ENCODE measurements at places on chromosomes 16 and 17.

DNA sequence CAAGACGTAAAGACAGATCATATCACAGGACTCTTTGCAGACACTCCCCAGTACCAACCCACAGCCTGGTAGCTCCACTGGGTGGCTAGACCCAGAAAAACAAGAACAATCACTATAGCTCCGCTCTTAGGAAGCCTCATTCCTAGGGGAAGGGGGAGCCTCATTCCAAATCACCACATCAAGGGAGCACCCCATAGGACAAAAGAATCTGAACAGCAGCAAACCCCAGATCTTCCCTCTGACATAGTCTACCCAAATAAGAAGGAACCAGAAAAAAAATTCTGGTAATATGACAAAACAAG is 237.8 kb downstream of the CEP112 start:
- DNase-seq: no peak

DNA sequence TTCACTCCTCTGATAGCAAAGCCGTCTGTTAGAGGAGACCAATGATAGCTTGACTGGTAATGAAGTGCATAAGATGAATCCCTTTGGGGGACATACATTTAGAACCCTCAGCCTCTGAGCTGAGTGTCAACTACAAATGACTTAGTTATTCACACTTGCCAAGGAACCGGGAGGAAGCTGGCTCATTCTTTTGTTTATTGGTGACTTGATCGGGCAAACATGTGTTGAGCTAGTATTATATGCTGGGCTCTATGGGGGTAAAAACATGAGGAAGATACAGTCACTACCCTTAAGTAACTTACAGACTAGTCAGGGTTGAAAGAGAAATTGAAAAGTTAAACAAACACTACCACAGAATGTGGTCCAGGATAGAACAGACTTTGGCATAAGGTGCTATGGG is 3.0 kb downstream of the CCL16 start:
- DNase-seq: no peak

- DNase-seq: no peak
Observed at GRCh38 chr16:84082835-84083569, 33.7 kb downstream of the MBTPS1 start.

- DNase-seq: no peak
Observed at GRCh38 chr17:51888816-51889215, 269.7 kb downstream of the CA10 start.

DNA sequence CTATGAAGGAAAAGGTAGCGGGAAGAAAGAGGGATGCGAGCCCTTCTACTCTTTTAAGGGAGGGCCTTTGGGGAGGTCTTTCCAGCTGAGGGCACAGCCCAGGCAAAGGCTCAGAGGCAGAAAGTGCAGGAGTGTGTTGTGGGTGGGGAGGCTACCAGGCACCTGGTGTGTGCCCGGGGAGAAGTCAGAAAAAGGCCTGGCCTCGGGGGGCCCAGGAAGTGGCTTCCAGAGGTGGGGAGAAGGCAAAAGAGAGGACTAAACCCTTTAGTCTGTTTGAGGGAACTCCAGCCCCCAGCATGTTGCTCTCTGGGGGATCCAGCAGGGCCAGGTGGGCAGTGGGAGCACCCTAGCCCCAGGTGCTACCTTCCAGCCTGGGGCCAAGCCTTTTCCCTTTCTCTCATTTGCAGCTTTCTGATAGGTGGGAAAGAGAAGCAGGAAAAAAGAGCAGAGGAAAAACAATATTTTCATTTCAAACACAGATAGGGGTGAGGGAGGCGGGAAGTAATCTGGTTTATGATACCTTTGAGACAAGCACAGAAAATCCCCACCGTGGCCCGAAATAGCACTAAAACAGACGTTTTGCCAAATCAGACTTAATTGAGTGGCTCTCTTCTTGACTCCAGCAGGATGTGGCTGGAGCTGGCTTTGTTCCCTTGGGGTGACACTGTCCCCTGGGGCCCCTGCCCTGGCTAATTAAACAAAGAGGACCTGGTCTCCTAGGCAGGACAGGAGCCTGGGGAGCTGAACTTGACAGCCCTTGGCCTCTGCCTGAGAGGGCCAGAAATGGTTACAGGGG is 10.4 kb downstream of the RAI1 start:
- no peak for DNase-seq

- DNase-seq: no peak
Observed at GRCh38 chr16:27977966-27978365, 85.5 kb downstream of the GSG1L start.

GRCh38 chr16:9500872-9501271 is 409.4 kb downstream of the HAPSTR1 start:
- DNase-seq: no peak

DNA sequence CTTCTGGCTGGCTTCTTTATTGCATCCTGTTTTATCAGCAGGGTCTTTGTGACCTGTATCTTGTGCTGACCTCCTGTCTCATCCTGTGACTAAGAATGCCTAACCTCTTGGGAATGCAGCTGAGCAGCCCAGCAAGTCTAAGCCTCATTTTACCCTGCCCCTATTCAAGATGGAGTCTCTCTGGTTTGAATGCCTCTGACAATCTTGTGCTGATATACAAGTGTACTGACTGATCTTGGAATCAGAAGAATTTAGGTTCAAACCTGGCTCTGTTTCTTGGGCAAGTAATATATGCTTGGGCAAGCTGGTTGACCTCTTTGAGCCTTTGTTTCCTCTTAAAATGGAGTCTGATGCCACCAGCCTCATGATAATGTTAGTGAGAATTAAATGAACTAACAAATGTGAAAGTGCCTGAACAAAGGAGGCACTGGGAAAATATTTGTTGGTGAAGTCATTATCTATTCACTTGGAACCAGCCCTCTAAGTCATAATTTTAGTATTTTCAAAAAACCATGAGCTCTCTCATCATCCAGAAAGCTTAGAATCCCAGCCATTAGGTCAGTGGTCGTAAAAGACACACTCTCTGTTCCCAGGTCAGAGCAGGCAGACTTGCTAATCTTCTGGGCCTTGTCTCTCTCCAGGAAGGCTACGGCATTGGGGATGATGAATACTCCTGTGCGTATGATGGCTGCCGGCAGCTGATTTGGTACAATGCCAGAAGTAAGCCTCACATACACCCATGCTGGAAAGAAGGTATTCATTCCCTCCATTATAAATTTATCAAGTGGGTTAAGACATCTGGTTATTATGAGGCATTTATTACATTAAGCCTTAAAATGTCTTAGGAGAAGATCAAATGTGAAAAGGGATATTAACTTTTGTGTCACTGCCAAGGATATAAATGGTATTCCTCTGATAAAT is 18.1 kb upstream of the ARL2BP start:
- DNase-seq: no peak

- DNase-seq: no peak
Observed at GRCh38 chr17:74452033-74452840, 14.2 kb upstream of the CD300A start.

All from activated T-helper 1 cell treated with anti-CD3 and anti-CD28 coated beads, Interleukin-2, amount 50 U/mL, for 16 hours (primary cell).